ENCODE measurements at places on chromosomes 1 and 21.

GRCh38 chr1:61853583-61853982 is 111.3 kb downstream of the PATJ start:
- DNase-seq, result no peak

DNA sequence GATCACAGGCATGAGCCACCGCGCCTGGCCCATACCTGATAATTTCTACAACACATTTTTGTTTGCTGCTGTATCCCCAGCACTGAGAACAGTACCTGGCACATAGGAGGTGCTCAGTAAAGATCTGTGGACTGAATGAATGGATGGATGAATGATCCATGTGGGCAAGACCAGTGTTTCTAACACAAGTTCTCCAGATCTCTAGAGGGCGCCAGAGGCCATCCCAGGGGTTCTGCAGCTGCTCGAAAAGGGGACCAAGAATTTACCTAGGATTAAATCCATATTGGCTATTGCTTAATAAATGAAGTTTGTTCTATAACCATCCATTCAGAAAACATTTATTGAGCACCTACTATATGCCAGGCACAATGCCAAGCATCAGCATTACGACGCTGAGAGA is 167.7 kb downstream of the ACTL8 start:
- no peak for DNase-seq

DNA sequence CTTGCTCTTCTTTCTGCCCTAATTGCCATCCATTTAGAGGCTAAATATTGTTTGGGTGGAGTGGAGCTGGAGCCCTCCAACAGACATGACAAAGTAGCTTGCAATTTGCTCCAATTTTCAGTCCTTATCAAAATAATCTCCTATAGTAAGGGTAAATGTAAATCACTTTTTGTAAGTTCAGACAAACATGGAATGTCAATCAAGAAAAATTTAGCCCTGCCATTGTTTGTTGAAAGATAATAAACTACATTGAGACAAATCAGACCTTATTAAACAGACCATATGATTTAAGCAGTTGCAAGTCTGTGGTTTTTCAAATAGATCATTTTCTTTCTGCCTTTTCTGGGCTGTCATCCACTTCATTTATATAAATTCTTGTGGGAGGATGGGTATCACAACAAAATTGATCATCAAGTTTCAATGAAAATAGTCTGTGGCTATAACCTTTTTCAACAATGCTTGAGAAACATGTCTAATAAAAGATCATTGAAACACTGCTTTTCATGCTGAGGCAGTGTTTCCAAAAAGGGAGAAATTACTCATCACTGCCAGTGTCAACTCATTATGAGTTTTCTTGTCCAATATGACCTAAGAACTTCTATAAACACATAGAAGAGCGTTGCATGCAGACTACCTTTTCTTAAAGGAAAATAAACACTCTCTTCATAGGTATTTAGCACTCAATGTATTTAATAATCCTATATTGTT is 1152.0 kb upstream of the B3GALT2 start:
- DNase-seq, result no peak

DNA sequence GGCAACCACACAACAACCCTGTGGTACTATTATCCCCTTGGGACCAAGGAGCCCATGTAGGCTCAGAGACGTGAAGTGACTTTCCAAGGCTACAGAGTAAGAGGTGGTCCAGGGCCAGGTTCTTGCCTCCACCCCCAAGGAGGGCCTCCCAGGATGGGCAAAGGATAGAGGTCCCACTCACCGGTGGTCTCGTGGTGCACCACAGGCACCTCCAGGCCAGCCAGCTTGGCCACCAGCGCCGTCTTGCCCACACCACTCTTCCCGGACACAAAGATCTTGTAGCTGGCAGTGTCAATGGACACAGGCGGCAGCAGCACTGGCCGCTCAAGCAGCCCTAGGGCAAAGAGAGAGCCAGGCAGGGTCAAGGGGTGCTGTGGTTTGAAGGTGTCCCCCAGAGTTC is 3.6 kb downstream of the CPLANE2 start:
- no peak for DNase-seq

DNA sequence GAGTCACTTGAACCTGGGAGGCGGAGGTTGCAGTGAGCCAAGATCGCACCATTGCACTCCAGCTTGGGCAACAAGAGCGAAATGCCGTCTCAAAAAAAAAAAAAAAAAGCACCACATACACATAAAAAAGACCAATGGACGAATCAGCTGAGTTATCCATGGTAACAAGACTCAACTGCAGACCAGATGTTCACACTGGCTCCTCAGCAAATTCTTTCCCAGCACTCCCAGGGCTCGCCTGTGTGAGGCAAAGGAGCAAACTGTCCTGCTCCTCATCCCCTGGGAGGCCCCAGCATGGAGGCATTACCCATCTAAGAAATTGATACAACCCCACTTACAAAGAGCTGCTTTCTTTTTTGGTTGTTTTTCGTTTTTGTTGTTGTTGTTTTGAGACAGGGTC is 3.1 kb downstream of the TMEM234 start:
- DNase-seq, result no peak
